Large intestine (tissue), 12 donors: ENCODE measurements at places on chromosomes 6 and 20. TPM values are rescaled to one million over a fixed set of nuclear protein-coding genes. Genes with fewer than 3 reads are reported as not detected.

The GFRAL gene
- 0.04 TPM for polyA plus RNA-seq

The SPDEF gene
- polyA plus RNA-seq = 11.6 TPM

The CCN5 gene
- 0.09 TPM for polyA plus RNA-seq

DNA sequence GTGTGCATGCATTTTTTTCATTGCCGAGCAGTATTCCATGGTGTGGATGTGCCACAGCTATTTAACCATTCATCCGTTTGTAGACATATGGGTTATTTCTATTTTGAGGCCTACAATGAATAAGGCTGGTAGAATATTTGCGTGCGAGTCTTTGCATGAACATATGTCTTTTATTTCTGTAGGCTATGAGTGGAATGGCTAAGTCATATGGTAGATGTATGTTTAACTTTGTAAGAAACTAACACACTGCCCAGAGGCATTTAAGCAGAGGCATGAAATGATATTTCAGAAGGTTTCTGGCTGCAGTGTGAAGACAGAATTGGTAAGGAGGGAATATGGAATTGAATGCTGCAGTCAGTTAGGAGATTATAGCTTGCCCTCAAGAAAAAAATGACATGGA lies 457.4 kb upstream of the CDH4 start:
- DNase-seq = no peak
- H3K4me3 ChIP-seq = no peak overlapping the region
- no peaks in the 10 kb centered on the region for H3K36me3 ChIP-seq
- no peaks in the 10 kb centered on the region for H3K27me3 ChIP-seq
- H3K27ac ChIP-seq = no peak overlapping the region

GRCh38 chr20:23128461-23129125 lies 42.5 kb upstream of the CD93 start:
- H3K27me3 ChIP-seq = no peaks in the 10 kb centered on the region
- H3K4me3 ChIP-seq = no peak overlapping the region
- peaks cover 11% of the 10 kb centered on the region for H3K4me1 ChIP-seq
- no peak for DNase-seq

- peak overlapping the region; percentile 73 for H3K4me3 ChIP-seq
- no peaks in the 10 kb centered on the region for H3K27me3 ChIP-seq
- peaks cover 4% of the 10 kb centered on the region for H3K36me3 ChIP-seq
These were observed 1.4 kb downstream of the PHF20 start for GRCh38 chr20:35773154-35773751.

GRCh38 chr6:137722749-137723272 lies 144.2 kb upstream of the TNFAIP3 start:
- peaks cover 22% of the 10 kb centered on the region for H3K4me1 ChIP-seq
- no peaks in the 10 kb centered on the region for H3K36me3 ChIP-seq
- peak overlapping the region; percentile 61 for H3K27ac ChIP-seq
- no peak overlapping the region for H3K4me3 ChIP-seq
- no peak for DNase-seq

DNA sequence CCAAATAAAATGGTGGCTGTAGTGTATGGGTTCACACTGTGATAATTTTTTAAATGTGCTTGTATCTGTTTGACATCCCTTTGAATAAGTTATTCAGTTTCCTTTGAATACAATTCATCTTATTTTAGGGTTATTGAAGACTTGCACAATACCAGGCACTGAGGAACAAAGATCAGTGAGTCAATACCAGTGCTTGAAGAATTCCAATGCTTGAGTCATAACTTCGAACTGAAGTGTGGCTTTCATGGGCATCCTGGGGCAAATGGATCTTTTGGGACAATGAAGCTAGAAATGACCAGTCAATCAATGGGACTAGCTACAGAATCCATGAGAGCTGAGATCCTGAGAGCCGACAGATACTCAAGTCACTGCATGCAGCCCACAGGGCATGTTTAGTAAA lies 349.9 kb upstream of the FLRT3 start:
- H3K36me3 ChIP-seq = no peaks in the 10 kb centered on the region
- DNase-seq = no peak
- no peaks in the 10 kb centered on the region for H3K4me1 ChIP-seq
- no peak overlapping the region for H3K4me3 ChIP-seq
- no peaks in the 10 kb centered on the region for H3K27me3 ChIP-seq

DNA sequence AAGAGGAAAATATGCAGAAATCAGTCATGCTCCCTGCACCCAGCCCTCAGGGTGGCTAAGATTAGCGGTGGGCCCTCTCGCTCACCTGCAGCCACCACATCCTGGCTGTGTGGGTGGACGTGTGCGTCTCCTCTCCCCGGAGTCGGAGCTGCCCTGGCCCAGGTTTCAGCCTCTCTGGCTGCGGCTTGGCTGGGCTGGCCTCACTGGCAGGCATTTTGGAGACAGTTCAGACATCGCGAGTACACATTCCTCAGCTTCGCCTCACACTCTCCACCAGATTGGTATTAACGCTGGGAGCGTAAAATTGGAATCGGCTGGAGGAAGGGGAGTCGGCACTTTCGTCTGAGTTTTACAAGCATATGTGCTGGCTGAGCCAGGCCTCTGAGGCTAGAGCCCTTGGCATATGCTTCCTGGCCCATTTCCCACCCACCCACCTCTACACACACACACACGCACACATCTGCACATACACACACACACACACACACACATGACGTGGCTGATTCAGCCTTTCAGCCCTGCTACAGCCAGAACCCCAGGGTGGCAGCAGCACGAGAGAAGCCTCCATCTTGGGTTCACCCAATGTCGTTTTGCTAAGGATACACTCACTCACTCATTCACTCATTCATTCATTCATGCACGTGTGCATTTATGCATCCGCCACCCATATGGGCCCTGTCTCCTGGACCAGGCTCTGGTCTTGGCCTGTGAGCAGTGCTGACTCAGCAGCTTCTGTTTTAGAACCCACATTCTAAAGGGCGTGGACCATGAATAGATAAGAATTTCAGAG lies 42.9 kb downstream of the BCAS4 start:
- peaks cover 4% of the 10 kb centered on the region for H3K36me3 ChIP-seq
- no peak overlapping the region for H3K27ac ChIP-seq
- DNase-seq = no peak
- H3K4me3 ChIP-seq = no peak overlapping the region
- H3K4me1 ChIP-seq = no peaks in the 10 kb centered on the region
- no peaks in the 10 kb centered on the region for H3K27me3 ChIP-seq
